ENCODE measurements at places on chromosomes 13 and 19.

DNA sequence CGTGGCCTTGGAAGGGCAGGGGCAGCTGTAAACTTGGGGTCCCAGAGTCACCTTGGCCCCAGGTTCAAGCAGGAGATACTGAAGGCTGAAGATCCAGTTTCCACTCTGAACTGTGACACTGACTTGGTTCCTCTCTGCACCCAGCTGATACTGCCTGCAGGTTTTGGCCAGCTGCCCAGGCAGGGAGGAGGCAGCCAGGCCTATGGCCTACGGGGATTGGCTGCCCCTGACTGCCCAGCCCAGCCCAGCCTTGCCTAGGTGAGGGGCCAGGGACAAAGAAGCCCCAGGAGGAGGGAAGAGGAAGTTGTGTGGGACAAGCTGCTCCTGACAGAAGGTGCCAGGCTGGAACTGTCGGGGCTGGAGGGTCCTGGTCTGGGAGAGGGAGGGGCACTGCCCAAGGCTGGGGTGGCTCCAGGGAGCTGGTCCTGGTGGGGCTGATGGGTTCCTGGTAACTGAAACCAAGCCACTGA is 51.7 kb upstream of the CYP4F8 start:
- DNase-seq: no peak

GRCh38 chr13:50645092-50645491 is 198.4 kb downstream of the DLEU7 start:
- no peak for DNase-seq

DNA sequence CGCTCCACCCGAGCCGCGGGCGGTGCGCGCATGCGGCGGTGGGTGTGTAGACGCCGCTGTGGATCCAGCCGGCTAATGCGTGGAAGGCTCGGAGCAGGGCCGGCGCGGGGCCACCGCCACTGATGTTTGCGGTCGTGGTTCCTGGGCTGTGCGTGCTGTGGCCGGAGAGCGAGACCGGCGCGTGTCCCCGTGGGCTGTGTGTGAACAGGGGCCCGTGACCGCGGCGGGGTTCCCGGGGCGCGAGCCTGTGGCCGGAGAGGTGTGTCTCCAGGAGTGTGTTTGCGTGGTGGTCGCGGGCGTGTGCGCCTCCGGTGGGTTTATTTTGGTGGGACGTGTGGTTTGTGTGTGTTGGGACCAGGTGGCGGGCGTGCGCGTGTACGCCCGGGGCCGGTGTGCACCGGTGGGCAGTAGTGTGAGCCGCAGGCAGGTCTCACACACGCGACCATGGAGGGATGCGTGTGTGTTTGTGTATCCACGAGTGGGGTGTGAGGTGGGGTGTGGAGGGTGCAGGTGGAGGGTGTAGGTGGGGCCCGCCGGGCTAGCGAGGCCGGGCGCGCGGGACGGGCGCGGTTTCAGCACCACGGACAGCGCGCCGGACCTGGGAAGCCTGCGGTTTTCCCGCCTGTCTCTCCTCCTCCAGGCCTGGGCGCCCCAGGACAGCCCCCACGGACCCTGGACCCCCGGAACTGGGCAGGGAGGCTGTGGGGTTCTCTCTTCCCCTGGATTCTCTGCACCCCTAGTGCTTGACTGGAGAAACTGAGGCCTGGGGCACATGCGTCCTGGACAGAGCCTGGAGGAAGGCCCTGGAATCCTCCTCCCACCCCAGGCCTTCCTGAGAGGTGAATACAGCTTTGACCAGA is 1.6 kb downstream of the HCN2 start:
- DNase-seq: no peak

- DNase-seq: no peak
Measured at GRCh38 chr19:11254666-11255065, 7.7 kb downstream of the DOCK6 start.

DNA sequence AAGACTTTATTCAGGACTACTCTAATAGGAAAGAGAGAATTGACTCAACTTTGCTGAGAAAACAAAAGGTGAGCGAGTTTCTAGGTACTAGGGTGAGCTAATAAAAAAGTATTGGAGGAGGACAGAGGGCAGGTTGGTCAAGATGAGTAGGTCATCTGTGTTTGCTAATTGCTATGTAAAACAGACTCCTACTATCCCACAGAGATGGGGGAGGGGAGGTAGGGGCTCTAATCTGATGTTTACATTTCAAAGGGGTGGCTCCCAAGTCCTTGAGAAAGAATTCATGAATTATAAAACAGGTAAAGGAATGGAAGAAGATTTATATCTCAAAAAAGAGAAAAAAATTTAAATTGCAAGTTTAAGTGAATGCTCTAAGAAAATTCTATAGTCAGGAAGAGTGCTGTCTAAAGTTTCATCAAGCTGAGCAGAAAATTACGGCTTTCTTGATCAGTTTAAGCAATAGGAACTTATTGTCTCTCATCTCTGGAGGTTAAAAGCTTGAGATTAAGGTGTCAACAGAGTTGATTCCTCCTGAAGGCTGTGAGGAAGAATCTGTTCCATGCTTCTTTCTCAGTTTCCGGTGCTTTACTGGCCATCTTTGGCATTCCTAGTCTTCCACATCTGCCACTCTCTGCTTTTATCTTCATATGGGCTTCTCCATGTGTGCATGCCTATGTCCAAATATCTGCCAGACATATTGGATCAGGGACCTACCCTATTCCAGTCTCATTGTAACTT is 790.3 kb downstream of the SLITRK5 start:
- no peak for DNase-seq

- DNase-seq: no peak
Measured at GRCh38 chr13:92734068-92734467, 492.5 kb upstream of the GPC6 start.

DNA sequence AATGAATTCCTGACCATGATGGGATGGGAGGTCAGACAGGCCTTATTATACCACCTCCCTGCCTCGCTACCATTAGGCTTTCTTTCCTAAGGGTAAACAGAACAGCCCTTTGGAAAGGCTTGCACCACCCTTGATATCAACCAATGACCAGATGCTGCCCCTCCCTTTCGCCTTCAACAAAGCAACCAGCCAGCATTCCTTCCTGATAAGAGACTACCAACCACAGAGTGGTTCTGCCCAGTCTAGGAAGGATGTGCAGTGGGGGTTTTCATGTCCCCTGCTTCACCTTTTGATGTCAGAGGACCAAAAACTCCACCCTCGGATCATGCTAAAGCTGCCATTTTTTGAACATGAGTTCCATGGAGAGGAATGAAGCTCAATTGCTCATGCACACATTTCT is 21.7 kb downstream of the TEX30 start:
- DNase-seq: no peak

DNA sequence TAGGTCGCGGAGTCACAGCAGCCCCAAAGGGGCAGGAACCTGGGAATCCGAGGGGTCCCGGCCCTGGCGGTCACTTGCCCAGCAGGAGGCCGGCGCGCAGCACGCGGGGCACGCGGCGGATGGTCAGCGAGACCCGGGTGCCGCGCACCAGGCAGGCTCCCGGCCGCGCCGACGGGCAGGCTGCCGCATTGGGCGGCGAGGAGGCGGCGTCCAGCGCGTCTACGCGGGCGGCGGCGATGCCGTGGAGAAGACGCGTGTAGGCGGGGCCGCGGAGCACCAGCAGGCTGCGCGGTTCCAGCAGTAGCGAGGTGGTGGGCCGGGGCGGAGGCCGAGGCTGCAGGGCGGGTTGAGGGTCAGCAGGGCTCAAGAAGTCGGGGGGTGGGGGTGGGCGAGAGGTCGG is 607 bp upstream of the SYNE4 start:
- peak; percentile 70 for DNase-seq

- DNase-seq: no peak
Measured at GRCh38 chr19:16920816-16921529, 32.2 kb downstream of the F2RL3 start.
